ENCODE measurements at places on chromosomes 11 and 22.
A peak's percentile ranks its signal among the peaks of the same experiment; 100 is the strongest.

DNA sequence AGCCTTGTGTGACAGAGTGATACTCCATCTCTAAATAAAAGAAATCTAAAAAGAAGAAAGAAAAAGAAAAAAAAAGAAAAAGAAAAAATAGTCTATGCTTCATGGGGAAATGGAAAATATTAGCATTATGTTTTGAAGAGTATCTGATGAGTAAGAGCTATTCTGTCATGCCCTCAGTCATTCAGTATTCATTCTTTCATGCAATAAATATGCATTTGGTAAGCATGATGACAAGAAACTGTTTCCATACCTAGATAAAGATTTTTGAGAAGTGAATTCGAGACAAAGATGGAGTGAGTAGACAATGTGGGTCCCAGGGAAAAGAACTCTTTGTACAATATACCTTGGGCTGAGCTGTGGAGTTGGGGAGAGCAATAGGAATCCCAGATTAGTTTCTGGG is 6.2 kb upstream of the IFTAP start:
- DNase-seq: no peak

DNA sequence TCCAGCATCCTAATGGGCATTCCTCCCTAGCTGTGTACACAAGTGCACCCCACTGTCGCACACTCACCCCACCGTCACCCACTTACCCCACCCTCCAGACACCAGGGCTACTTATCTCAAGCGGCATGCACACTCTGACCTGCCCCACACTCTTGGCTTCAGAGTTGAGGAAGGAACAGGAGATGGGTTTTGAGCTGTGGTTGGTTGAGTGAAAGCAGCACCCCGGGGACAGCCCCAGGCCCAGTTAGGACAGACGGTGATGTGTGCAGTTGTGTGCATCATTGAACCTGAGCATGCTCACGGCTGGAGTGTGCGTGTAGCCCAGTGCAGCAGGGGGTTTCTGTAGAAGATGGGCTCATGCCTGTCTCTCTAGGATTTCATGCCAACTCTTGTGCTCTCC is 32.5 kb downstream of the AHNAK start:
- DNase-seq: no peak

DNA sequence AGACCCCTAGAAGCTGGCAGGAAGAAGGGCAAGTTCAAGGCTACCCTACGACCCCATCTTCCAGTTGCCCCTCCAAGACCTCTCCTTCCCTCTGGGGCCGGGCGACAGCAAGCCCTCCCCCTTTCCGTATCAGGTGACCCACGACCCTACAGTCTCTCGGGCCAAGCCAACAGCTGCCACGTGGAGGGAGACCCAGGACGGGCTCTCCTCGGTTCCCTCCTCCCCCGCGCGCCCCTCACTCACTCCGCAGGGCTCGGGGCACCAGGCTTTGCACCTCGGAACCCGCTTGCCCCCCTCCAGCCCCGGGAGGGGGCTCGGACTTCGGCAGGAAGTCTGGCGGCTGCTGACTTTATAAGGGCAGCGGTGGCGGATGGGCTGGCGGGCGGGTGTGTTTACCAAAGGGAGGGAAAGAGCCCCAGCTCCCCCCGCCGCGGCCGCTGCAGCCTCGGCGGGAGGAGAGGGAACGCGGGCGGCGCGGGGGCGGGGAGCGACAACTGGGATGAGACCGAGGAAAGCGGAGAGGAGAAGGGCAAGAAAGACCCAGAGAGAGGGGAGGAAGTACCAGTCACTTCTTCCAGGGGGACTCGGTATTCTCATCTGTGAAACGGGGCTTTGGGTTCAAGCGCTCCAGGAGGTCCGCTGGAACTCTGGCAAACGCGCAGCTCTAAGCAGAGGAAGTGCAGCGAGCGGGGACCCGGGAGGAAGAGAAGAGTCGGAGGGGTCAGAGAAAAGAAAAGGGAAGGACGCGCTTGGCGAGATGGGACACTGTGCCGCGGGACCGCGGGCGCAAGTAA is 767 bp downstream of the SLC43A1 start:
- DNase-seq: no peak

DNA sequence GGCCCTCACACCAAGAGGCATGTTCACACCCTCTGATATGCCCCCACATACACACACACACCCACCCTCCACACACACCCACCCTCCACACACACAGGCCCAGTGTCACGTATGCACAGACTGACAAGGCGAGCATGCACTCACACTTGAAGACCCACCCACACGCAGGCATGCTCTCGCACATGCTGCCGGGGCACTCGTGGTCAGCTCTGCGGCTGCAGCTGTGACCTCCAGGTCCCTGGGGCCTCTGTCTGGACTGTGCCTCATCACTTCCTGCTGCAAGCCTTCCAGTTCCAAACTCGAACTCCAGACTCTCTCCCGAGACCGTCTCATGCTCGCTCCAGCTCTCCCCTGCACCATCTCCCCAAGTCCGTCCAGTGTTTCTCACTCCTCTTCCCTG is 9.5 kb downstream of the DCHS1 start:
- no peak for DNase-seq

GRCh38 chr22:49942565-49943404 is 17.8 kb upstream of the PIM3 start:
- DNase-seq: no peak

GRCh38 chr11:128897826-128898225 is 6.7 kb downstream of the KCNJ5 start:
- no peak for DNase-seq

DNA sequence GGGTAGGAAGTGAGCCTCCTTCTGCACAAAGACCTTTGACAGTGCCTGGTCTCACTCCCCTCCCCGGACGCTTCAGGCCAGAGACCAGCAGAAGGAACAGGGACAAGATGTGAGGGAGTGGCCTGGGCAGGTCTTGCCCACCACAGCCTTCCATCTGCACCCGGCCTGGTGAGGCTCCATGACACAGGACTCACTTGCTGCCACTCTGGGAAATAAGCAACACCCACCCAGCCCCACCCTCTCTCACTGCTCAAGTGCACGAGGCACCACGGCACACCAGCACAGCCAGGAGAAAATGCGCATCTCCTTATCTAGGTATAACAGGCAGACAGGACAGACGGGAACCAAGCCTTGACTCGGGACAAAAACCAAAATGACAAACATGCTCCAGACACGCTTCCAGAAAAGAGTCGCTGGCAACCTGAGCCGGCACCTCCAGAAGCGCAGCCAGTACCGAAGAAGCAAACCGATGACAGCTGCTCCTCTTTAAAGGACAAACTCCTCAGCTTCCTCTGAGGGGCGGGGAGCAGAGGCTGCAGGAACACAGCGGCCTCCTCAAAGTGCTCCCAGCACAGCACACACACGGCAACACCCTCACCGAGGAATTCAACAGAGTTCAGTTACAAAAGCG is 41.7 kb downstream of the BRD1 start:
- no peak for DNase-seq

- peak; percentile 32 for DNase-seq
Measured at GRCh38 chr11:35622070-35622469, 3.8 kb downstream of the FJX1 start.

GRCh38 chr11:71191201-71191600 is 61.2 kb downstream of the SHANK2 start:
- DNase-seq: no peak
